Activated T-cell treated with anti-CD3 and anti-CD28 coated beads for 24 hours (primary cell): ENCODE measurements at places on chromosomes 16 and 17.
A peak's percentile ranks its signal among the peaks of the same experiment; 100 is the strongest.

DNA sequence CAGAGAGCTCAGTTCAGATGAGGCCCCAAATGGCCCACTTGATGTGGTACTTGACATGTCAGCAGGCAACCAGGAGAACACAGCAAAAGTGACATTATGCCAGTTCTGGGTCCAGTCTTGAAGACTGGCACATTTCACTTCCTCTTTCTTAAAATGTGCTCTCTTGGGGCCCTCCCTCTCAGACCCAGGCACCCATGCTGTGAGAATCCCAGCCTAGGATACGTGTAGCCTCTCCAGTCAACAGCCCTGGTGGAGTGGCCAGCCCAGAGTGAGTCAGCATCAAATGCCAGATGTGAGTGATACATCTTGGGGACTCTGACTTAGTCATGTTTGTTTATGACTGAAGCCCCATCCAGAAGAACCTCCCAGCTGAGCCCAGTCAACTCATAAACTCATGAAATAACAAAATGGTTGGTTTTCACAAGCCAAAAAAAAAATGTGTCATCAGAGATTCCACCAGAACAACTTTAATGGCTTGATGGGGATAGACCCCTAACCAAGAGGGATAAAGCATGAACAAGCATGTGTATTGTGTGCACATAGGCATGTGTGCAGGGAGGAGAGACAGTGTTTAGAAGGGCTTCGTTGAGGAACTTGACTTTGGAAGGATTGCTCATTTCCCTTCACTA is 82.5 kb upstream of the TNRC6C start:
- DNase-seq = no peak

- no peak for DNase-seq
Measured at GRCh38 chr16:25950586-25951281, 259.0 kb downstream of the HS3ST4 start.

DNA sequence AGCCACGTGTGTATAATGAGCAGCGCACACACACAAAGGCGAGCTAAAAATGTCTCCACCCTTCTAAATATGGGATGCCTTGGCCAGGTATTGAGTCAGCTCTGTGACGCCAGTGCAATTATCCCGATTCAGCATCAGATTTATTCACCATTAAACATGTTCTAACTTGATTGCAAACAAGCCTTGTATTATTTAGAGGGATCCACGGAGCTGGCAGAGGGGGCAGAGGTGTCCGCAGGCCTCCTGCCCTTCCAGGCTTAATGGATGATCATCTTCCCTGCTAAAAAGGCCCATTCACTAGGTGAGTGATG is 591.7 kb downstream of the MAF start:
- DNase-seq = no peak

DNA sequence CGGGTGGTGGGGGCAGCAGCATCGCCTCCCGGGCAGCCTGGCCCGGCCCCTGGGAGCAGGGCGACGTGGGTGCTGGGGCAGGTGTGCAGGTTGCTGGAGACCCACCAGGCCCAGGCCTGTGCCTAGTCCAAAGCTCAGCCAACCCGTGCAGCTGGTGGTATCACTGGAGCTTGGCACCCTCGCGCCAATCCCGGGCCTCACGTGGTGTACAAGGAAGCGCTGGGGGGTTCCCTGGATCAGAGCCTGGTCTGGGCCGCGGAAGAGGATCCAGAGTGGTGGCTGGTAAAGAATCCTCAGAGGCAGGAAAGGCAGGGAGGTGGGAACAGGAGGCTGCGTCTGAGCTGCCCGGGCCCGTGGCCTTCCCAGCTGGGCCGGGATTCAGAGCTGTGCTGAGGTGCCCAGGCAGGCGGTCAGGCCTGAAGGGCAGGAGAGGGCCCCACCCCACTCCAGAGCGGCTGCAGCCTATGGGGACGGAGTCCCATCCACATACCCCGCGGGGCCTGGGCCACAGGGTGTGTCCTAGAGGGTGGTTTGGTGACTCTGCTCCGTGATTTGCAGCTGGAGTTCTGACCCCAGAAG is 36.2 kb downstream of the ZFPM1 start:
- no peak for DNase-seq

DNA sequence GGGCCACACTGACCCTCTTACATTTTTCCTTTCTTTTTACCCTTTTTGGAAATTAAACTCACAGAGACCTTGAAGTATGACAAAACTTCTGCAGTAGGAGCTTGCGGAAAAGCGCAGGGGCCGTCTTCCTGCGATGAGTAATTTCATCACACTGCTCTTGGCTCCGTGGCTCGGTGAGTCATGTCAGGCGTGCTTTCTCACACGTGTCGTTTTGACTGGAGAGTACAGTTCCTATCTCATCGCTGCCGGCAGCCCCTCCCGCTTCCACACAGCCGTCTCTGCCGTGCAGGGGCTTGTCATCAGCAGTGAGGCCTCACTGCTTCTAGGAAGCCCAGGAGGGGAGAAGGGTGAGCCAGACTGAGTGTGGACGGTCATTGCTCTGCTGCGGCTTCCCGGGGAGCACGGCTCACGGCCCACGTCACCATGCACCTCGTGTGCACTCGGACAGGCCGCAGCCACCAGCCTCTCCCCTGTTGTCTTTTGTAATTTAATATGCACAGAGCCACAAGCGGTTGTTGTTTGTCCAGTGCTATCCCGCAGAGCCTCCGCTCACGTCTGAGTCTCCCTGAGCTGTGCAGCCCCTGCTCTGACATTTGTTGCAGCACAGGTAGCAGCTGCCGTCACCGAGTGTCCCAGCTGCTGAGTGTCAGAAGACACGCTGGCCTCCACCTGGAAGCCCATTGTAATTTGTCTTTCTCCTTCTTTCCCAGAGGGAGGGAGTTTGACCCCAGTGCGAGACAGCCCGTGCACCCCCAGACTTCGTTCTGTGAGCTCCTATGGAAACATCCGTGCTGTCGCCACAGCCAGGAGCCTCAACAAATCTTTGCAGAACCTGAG is 99.4 kb upstream of the CHMP6 start:
- DNase-seq = peak; percentile 89

DNA sequence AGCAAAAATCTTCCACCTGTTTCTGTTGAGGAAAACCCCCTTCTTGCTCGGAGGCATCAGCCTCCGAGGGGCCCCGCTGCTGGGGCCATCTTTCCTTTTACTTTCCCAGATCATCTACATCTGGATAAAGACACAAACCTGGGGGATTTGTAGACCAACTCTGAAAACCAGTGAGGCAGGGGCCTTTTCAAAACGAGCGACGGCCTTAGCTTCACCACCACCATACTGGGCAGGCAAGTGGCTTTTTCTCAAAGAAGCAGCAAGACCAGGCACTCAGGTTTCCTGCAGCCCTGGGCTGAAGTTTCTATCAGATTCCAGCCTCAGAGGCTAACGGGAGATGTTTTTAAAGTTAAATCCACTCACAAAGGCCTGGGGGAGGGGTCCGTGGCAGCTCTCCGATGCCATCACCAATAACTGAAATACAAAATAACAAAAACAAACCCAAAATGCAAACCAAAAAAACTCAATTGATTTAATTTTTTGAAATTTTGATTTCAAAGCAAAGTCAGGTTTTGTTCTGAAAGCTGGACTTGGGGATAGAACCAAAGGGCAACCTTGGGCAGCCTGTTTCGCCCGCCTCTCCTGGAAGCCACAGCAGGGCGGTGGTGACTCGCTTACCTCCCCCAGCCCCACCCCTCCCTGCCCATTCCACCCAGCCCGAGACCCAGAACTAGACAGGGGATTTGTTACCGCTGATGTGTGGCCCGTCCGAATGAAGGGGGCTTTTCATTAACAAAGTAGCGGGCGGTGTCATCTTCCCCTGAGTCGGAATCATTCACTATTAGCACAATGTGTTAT is 55.8 kb downstream of the SALL1 start:
- DNase-seq = no peak

GRCh38 chr17:7885367-7886226 is 3.0 kb upstream of the CHD3 start:
- peak; percentile 21 for DNase-seq
